Stimulated activated CD4-positive, alpha-beta T cell treated with anti-CD3 and anti-CD28 coated beads, Interleukin-1b, Interleukin-23, amount 100 ng/mL, for 1 hour (primary cell): ENCODE measurements at places on chromosomes 7 and 10.

- DNase-seq = no peak
These were observed 135.8 kb downstream of the HBP1 start for GRCh38 chr7:107304636-107305035.

- no peak for DNase-seq
These were observed 105.5 kb downstream of the NEUROD6 start for GRCh38 chr7:31234836-31235605.

GRCh38 chr10:117375360-117376178 lies at the start of gene PDZD8:
Gene PDZD8, minus strand, starts transcription at chr10:117375440. Its CDS starts 213 bp downstream, at chr10:117375227.
- DNase-seq = peak; percentile 88

GRCh38 chr7:149608168-149608567 lies 110.6 kb upstream of the ZNF746 start:
- DNase-seq = no peak

- no peak for DNase-seq
These were observed 139.3 kb downstream of the CXCL12 start for GRCh38 chr10:44245601-44245938.

- no peak for DNase-seq
These were observed 238.9 kb downstream of the FOXP2 start for GRCh38 chr7:114653364-114654088.
